D341Med (cell line): ENCODE measurements at places on chromosomes 4 and X.

DNA sequence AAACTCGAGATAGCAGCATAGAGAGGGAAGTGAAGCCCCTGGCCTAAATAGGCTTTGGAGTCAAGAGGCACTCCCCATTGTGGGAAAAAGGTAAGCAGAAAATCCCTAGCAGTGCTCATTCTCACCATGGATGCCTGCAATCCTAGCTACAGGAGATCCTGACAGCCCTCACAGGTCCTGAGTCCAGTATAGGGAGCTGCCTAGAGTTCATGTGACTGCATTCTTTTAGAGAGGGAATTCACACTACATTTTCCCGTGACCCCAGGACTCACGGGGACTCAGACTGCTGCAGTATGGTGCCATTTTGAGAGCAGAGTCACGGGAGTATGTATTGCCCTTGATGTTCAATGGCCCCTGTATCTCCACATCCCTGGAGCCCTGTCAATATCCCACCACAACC lies 82.4 kb downstream of the MAGED1 start:
- no peak for DNase-seq

DNA sequence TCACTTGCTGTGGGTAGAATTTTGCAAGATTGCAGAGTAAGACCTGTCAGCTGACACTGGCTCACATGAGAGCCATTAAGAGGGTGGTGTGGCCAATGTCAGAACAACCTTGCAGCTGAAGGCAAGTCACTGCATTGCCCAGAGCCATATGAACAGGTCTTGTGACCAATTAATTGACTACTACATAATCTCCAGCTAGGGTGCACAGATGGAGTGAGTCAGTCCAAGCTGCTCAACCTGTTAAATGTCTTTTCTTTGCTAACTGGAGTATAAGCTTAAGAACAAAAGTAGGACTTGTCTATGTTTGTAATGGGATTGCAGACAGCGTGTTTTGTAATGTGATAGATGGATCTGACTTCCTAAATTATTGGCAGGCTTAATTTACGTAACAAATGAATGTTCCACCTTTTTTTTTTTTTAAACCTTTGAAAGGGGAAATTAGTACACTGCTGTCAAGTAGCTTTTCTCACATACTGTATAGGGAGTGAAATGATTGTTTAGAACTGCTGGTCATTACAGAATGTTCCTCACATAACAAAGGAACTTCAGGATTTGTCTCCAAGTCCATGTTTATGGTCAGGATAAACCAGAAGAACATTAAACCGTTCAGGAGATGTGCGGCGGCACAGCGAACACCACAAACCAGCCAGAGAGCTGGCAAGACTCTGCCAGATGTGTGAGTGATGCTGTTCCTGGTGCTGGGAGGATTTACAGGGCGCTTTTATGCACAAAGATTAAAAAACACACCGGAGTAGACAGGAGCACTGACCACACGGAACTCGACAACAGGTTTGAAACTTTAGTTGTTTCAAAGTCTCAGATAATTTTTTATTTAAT lies 37.0 kb downstream of the FNIP2 start:
- peak; percentile 77 for DNase-seq

GRCh38 chr4:76470064-76470463 lies 35.0 kb downstream of the SHROOM3 start:
- DNase-seq = no peak

DNA sequence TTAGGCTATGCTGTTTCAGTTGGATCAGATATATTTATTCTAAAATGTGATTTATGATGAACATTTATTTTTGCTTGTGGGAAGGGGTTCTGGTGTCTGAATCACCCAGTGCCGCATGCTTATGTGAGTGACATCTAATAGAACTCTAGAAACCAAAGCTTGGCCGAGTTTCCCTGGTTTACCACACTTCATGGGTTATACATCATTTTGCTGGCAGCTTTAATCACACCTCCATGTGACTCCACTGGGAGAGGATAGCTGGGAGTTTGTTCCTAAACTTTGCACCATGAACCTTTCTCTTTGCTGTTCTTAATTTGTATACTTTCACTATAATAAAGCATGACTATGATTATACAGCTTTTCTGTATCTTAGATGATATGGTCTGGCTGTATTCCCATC lies 382.9 kb downstream of the INPP4B start:
- no peak for DNase-seq

DNA sequence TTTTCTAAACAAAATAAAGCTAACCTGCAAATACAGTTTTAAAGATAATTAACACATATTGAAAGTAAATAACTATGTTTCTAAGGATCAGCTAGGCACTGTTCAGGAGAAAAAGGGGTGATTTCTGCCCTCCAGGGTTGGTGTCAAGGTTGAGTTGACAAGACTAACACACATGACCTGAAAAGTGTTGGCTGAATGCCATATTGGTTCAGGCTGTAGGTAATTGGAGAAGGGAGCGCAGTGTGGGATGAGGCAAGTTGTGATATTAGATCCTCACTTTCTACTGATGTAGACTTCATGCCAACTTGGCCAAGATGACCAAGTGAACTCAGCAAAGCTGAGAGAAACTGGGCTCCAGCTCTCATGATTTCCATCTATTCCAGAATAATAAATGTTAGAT lies 42.2 kb downstream of the PPM1K start:
- DNase-seq = no peak

- DNase-seq = no peak
Observed at GRCh38 chr4:122764821-122765215, 32.3 kb downstream of the BBS12 start.

DNA sequence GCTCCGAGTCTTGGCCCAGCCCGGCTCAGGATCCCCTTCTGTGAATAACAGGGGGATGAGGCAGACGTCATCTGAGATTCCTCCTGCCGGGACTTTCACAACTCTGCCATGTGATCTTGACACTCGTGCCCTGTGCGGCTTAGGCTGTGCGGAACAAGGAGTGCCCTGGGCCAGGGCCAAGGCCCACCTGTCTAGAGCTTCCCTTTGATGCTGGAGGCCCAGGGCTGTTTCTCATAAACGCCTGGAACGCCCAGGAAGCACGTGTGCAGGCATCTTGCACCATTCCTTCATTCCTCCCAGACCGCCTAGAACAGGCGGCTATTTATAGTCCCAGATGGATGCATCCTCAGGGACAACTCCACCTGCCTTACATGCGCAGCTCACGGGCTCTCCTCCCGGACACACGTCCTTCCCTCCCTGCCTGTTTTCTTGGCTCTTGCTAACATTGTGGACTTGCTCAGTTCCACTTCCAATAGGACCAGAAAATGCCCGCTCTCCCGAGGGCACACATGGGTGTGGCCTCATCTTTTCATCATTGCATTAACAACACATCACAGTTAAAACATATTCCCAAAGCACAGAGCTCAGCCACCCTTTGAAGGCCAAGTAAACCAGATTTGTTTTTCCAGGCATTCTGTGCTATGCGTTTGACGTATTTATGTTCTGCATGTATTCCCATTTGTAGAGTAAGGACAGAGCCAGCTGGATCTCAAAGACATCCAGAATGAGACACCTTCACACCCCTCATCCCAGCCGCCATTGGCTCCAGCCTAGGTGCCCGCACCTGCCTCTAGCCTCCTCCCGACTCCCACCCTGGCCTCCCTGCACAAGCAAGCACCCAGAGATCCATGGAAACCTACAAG lies 57.2 kb downstream of the ABLIM2 start:
- no peak for DNase-seq

GRCh38 chrX:101430457-101431078 lies 22.5 kb downstream of the HNRNPH2 start:
- no peak for DNase-seq

GRCh38 chr4:47017081-47017480 lies 14.3 kb upstream of the GABRB1 start:
- no peak for DNase-seq

GRCh38 chr4:86831262-86832130 lies 17.7 kb downstream of the SLC10A6 start:
- DNase-seq = no peak

DNA sequence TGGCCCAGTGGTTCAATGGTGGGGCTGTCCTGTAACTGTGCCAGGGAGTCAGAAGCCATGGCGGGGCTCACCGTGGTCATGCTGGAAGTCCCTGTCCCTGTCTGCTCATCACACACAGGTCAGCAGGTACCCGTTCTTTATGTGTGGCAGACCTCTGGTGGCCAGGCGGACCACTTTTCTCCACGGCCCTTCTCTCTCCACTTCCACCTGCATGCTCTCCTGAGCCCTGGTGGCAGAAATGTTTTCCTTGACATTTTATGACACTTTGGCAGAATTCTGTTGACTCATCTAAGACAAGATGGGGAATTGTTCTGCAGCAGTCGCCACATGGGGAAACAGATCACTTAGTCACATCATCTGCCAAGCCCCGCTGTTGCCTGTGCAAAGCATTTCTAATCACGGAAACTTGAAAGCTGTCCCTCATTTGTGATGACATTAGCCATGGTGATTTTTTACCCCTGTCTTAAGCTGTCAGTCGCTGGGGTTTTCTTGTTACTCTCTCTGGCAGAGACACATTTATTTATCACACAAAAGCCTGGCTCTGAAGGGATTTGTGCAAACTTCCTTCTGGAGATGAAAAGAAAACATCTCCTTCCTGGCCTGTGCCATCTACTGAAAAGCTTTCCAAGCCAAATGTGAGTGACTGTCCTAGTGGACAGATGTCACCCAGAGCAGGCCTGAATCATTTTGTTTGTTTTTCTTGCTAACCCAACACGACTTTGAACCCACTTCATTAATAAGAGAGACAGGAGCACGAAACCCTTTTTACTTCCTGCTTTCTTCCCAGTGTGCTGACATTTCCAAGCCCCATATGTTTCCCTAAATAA lies 38.8 kb upstream of the STIM2 start:
- no peak for DNase-seq

- no peak for DNase-seq
Observed at GRCh38 chrX:140092121-140092520, 126.8 kb upstream of the CXorf66 start.

GRCh38 chr4:152778656-152779512 lies 646 bp downstream of the TIGD4 start:
- peak; percentile 47 for DNase-seq

GRCh38 chr4:127668770-127669169 lies 36.0 kb downstream of the INTU start:
- no peak for DNase-seq

DNA sequence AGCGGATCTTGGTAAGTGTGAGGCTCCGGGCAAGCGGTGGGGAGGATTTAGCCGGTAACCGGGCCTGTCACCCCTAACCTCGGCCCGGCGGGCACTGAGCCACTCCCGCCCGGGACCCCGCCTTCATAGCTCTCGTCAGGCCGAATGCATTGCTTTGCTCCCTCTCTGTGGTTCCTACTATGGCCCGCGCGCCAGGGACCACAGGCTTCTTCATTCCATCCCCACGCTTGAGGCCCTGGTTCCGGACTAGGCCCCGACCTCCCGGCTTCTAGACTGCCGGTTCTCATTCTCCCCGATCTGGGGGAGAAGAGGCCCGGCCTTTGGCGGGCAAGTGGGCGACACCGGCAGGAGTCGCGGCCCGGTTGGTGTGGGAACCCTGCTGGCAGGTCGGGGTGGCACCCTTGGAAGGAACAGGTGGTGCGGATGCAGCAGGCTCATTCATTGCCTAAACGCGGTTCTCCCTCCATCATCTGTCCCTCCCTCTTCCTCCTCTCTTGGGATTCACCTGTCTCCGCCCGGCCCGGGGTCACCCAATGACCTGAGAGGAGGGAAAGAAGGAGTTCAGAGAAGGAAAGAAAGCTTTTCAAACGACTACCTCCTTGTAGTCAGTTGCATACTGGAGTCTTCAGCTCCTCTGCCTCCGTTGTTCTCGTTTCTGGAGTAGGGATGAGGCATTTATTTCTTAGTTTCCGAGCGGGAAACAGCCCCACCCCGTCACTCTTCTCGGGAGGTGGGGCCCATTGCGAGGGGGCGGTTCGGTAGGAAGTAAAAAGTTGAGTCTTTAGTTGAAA lies at the start of gene NDUFC1:
Gene NDUFC1, minus strand, starts transcription at position 657 of the 791 bp plus-strand sequence. CDS start 6,679 bp downstream, outside the sequence.
- peak; percentile 79 for DNase-seq

DNA sequence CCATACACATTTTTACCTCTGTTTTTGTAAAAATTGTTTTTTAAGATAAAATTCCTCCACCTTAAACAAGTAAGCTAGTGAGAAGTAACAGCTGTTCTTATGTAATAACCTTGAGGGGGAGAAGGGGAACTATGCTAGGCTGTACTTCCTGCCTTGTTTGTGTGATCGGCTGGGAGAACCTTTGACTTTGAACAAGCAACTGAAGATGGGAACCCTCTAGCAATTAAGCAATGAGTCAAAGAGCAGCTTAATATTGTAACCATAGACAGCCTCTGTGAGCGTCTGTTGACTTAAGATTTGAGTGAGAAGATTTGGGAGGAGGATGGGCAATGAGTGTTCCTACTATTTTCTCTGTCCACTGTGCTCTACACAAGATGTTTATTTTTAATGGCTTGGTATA lies 135.1 kb downstream of the SCLT1 start:
- no peak for DNase-seq

- DNase-seq = no peak
Observed at GRCh38 chrX:77628294-77629025, 157.6 kb downstream of the ATRX start.

DNA sequence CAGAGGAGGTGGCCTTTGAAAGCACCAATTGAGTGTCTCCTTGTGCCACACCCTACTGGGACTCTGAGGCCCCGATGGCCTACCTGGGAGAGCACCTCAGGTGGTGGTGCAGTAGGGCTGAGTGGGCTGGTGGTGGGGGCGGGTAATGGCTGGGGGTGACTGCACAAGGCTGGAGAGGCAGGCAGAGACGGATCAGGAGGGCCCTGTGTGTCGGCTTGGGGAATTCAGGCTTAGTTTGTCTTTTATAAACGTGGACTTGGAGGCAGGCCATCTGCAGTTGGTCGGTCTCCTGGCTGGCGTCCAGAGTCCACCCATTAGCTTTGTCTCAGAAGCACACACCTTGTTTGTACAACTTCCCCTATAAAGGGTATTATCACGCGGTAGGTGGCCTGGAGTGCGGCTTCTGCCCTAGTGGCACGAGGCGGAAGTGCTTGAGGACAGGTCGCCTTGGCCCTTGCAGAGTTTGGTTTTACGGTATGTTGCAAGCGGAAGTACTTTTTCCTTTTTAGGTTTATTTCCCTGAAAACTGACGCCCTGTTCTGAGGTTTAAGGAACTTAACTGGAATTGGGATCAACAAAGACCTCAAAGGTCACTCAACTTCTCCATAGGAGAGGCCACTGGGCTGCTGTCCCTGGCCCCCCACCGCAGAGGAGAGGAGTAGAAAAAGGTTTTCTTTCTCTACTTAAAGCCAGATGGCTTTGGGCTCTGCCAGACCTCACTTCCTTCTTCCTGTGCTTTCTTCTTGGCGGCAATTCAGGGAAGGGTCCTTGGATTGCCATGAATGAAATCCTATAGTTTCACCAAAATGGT lies 8.0 kb downstream of the TBC1D14 start:
- DNase-seq = peak; percentile 64

DNA sequence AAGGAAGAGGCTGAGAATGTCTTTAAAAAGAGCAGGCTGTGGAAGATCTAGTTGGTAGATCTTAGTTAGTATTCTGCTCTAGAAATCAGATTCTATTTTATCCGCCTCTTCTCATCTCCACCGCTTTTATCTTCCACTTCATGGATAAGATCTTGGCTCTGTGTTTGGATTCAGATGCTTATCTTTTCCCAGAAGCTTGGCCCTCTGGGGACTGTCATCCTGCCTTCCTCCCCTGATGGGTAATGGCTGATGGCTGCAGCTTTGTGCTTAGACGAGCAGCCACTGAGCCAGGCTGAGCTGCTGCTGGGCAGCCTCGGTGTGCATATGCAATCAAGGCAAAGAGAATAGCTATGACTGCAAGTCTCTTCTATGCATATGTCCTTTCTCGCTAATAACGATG lies 23.5 kb downstream of the TRIML1 start:
- DNase-seq = peak; percentile 42
